ENCODE measurements at places on chromosomes 7 and 10.

- no peak for DNase-seq
Measured at GRCh38 chr10:35726846-35727245, 84.8 kb upstream of the FZD8 start.

DNA sequence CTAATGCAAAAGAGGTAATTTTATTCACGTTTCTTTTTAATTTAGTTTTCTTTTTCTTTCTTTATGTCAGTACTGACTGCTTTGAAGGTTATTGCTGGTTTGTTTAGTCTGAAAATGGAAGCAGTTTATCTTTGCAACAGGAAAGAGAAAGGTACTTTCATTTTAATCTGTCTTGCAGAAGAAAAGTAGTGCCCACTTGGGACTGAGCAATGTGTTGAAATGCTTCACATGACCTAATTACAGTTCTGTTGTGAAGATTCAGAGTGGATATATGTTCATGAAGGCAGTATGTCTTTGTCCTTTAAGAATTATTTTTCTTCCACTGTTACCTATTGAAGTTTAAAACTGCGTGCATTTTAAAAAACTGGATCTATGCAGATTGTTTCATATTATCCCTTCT, 80.1 kb downstream of the ANKIB1 start:
- DNase-seq, result no peak

GRCh38 chr7:77757589-77757988, 40.6 kb downstream of the TMEM60 start:
- DNase-seq, result peak; percentile 6

DNA sequence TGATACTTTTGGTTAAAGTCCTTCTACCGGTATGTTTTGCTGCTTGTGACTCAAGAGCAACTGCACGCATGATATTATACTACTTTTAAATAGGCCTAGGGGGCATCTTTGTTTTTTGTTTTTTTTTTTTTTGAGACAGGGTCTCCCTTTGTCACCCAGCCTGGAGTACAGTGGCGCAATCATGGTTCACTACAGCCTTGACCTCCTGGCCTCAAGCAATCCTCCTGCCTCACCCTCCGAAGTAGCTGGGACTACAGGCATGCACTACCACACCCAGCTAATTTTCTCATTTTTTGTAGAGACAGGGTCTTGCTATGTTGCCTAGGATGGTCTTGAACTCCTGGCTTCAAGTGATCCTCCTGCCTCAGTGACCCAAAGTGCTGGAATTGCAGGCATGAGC, 80.2 kb downstream of the ZMYND11 start:
- DNase-seq, result no peak

DNA sequence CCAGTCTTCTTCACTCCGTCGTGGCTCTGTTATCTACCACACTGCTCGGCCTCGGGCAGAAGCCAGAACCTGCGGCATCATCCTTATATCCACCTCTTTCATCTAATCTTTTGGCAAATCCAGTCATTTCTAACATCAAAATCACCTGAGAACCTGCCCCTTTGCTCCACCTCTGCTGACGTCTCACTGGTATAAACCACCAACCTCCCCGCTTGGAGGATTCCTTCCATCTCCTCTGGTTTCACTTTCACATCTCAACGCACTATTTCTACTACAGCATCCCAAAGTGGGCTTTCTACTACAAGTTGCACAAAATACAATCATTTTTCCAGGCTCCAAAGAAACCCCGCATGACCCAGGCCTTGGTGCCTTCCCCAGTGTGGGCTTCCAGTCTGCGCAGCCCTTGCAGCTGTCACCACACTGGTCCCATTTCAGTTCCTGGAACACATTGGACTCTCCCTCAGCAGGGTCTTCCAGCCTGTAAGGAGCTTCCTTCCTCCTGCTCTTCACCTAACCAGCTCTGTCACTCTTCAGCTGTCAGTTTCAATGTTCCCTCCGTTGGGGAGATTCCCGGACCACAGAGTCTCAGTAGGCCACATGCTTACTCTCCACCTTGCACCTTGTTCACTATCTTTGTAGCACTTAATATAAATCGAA, 85.0 kb downstream of the PRKCQ start:
- no peak for DNase-seq

- DNase-seq, result no peak
Measured at GRCh38 chr10:113067501-113067900, 117.5 kb downstream of the TCF7L2 start.

- no peak for DNase-seq
Measured at GRCh38 chr10:2464483-2464882, 602.9 kb upstream of the PFKP start.

GRCh38 chr10:76311752-76312636, 880.6 kb downstream of the LRMDA start:
- peak; percentile 13 for DNase-seq

- DNase-seq, result no peak
Measured at GRCh38 chr10:1173091-1173490, 116.9 kb downstream of the WDR37 start.

DNA sequence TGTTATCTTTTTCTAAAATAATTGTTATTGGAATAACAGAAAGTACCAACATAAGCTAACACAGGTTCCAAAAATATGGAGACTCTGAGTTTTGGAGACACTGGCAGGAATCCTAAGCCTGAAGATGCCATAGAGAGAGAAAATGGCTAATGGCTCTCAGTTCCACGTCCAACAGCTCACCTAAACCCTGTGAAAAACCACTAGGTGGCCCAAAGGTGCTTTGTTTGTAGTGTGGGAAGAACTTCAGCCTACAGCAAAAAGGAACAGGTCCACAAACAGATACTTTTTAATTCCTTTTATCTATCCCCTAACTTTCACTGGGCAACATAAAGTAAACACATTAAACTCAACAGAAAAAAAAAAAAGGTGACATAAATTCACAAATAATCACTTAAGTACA, 272.3 kb downstream of the SEMA3D start:
- DNase-seq, result no peak

DNA sequence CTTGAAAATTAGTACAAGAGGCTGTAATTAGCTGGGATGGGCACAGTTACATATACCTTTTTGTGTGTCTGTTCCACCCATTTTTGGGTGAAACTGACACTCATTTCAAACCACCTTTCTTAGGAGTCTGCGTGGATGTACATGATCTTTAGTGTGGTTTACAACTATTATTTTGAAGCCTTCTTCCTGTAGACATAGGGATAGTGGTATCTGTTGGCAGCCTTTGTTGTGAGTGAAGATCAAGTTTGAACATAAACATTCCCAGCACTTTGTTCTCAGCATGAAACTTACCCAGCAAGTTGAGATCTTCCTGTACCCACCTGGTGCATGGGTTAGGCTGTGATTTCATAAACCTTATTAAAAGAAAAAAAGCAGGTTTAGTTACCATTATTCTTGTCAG, 2.0 kb downstream of the BAG3 start:
- DNase-seq, result no peak

DNA sequence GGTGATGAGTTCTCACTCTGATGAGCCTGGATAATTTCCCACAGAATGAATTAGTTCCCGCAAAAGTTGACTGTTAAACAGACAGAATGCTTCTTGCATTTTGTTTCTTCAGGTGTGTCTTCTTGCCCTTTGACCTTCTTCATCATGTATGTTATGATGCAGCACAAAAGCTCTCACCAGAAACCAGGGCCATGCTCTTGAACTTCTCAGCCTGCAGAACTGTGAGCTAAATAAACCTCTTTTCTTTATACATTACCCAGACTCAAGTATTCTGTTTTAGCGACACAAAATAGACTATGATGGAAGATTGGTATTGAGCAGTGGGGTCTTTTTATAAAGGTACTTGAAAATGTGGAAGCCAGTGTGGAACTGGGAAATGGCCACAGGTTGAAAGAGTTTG, 95.2 kb upstream of the TNS3 start:
- no peak for DNase-seq

GRCh38 chr7:7639847-7640220, 718 bp upstream of the UMAD1 start:
- DNase-seq, result no peak

- no peak for DNase-seq
Measured at GRCh38 chr7:134771889-134772288, 7.5 kb upstream of the CALD1 start.

DNA sequence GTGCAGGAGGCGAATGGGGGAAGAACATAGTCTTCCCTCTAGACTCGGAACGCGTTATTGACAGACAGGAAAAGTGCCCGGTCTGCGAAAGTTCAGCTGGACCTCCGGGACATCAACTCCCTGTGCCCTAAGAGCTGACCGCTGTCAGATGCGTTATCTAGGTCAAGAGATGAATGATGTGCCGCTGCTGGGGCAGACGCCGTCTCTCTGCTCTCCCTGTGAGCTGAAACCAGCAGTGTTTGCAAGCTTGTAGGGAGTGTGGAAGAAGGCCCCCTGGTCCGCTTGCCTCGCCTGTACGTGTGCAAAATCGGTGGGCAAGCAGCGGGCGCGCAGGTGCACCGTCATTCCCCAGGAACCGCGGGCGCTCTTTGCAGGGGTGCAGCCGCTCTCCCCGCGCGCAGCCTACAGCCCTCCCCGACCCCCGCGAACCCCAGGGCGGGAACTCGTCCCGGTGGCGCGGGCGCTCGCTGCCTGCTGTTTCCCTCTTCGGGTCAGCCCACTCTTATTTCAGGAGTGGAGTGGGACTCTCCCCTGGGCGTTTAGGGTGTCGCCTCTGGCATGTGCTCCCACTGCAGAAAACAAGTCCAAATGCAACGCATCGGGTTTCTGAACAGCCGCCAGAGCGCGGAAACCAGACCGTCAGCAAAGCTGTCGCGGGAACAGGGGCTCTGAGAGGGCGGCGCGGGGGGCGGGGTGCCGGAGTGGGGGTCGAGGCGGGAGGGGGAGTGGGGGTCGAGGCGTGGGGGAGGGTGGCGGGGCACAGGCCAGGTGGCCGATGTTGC, 1.8 kb upstream of the PFKFB3 start:
- no peak for DNase-seq

GRCh38 chr7:69722843-69723242, 124.6 kb downstream of the AUTS2 start:
- no peak for DNase-seq

DNA sequence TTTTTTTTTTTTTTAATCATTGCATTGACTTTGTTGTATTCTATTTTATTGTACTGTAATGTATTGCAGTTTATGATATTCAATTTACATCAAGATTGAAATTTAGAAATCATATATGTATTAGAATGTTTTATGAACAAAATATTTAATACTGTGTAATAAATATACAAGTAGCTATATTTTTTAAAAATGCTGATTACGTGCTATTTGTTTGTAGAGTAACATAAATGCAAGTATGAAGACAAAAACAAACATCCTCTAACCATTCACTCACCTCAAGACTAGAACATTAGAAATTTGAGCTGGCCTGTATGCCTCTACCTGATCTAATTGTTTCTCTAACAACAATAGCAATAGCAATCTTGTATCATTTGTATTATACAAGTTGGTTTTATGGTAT, 290.3 kb downstream of the GATA3 start:
- no peak for DNase-seq

DNA sequence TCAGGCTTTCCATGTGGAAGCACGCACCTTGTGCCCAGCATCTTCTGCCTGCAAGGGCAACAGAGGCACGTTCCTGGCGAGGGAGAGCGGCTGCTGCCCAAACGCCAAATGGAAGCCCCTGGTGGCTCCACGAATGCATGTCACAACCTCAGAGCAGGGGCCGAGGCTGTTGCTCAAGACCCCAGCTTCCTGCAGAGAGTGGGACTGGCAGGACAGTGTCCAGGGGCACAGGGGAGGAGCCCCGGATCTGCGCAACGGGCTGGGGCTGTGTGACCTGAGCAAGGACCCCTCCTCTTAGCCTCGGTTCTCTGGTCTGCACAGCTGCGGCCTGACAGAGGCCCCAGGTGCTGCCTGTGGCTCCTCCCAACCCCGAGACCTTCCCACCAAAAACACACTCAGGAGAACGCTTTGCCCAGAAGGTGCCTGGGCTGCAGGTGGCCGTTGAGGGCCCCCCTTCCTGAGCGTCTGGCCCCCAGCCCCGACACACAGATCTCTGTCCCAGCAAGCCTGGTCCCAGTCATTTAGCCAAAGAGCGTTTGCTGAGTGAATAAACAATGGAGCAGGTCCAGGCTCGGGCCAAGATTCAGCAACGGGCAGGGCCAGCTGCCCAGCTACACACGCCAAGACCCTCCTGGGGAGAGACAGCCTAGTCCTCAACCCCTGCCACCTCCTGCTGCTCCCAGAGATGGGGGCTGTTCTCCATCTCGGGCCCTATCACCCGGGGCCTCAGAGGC, 1.2 kb downstream of the MICALL2 start:
- no peak for DNase-seq

DNA sequence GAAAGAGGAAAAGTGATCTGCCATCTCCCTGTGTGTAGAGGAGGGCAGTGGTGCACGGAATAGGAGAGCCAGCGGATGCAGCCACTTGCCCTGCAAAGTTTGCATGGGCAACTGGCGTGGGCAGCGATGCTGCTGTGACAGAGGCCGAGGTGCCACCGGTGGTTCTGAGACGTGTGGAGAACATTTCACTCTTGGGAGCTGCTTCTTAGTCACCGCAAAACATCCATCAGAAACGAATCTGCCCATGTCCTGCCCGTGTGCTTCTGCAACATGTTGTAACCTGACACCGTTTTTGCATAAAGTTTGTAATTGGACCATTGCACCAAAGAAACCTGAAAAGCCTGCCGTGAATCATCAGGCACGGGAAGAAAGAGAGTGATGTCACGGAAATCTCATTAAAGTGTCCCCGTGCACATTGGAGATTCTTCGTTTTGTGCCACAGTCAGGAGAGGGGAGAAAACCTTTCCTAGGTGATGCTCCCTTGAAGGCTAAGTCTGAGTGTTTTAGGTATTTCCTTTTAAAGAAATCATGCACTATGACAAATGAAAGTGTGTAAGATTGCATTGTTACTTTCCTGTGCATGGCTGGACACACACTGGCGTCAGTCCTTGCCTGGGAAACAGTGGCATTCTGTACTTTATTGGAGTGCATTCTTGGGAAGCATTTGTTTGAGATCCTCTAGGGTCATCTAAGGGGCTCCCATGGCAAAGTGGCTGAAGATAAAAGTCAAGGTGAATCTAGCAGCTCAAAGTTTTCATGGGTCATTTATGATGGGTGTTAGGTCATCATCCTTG, 302.6 kb downstream of the KLF6 start:
- no peak for DNase-seq

GRCh38 chr7:44185729-44186128, 3.5 kb downstream of the GCK start:
- DNase-seq, result no peak

DNA sequence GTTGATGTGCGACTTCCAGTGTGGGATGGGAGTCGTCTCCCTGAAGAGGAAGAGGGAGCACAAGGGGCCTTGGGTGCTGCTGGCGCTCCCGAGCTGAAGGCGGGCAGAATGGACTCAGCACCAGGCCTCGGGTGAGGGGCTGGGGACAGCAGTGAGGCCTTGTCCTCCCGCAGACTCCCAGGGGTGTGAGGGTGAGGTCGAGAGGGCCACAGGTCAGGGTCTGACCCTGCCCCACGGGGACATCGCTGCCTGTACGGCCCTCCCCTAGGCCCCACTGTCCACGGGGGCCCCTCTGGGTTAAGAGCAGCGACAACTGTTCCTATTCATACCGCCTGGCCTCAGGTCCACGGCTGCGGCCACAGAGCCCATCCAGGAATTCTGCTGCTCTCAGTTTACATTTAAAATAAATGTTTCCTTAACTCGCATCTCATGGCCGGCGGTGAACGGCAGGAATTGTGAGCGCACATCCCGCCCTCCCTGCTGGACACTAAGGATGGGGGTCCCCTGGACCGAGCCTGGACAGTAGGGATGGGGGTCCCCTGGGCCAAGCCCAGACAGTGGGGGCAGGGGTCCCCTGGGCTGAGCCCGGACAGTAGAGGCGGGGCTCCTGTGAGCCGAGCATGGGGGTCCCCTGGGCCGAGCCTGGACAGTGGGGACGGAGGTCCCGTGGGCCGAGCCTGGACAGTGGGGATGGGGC, 61.7 kb downstream of the PDGFA start:
- no peak for DNase-seq

GRCh38 chr7:100434297-100435144, 1.8 kb downstream of the PPP1R35 start:
- no peak for DNase-seq

Data from GM12891 (cell line).